Large intestine (tissue), 12 donors: ENCODE measurements at places on chromosomes 2 and 18.
A peak's percentile ranks its signal among the peaks of the same experiment; 100 is the strongest.

DNA sequence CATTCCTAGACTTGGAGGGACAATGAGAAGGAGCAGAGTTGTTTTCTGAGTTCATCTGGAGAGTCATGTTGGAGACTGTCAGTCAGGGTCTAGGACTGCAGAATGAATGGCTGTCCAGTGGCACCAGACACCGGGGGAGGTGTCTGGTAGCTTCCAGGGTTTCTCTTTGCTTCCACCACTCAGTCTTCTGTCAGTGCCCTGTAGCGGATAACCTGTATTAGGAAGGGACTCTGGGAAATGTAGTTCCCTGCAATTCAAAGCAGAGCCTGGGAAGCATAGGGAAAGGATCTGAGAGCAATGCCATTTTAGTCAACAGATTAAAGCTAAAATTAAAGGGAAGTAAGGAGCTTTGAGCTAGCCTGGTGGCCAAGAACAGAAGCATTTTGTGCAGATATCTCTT lies 257.9 kb downstream of the THSD7B start:
- DNase-seq, result no peak

GRCh38 chr2:61288070-61288841 lies 126.3 kb downstream of the C2orf74 start:
- DNase-seq, result no peak

DNA sequence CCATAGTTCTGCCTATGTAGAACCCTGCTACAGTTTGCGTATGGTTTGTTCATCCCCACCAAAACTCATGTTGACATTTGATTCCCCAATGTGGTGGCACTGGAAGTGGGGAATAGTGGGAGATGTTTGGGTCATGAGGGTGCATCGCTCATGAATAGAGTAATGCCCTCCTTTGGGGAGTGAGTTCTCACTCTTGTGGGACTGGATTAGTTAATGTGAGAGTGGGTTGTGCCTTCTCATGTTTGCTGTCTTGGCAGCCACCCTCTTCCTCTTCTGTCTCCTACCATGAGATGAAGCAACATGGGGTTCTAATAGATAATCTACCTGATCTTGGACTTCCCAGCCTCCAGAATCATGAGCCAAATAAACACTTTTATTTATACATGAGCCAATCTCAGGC lies 237.2 kb upstream of the APCDD1 start:
- DNase-seq, result no peak

DNA sequence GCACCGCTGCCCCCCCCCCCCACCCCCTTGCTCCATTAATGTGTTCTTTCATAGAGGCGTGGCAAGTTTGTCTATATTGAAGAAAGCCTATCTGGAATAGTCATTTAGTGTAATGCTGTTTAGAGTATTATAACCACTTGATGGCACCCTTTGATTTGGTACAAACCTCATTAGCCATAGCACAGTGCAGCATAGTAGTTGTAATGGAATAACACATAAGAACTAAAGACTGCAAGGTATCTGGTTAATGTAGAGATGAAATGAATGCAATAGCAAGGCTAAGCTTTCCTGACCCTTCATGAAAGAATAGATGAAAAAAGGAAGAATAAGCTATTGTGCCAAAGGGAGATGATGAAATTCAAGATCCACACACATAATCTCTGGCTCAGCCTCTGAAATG lies 81.9 kb downstream of the EHBP1 start:
- peak; percentile 26 for DNase-seq

DNA sequence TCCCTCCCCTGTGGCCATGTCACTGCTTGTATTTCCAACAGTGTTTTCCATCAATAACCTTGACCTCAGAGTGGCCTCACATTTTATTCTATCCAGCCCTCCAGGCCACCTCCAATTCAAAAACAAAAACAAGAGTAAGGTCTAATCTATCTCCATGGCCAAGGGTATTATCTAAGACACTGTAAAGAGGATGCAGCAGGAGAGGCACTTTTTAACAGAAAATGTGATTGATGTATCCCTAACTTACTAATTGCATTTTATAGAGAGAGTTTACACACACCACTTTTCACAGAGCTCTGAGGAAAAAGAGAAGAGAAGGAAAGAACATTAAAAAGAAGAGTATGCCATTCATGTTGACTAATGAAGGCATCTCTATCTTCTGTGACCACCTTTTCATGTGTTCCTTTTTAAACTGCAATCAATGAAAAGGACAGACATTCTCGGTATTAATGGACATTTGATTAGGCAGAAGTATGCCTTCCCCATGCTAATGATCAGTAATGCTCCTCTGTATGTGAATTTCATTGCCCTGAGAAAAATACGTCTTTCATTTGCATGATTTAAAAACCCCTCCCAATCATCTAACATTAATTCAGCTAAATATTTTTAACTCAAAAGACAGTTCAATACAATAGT lies 653.3 kb upstream of the POU3F3 start:
- DNase-seq, result no peak

GRCh38 chr18:62603979-62604378 lies 81.2 kb downstream of the ZCCHC2 start:
- no peak for DNase-seq

GRCh38 chr2:167822690-167823465 lies 424.5 kb downstream of the STK39 start:
- DNase-seq, result no peak

DNA sequence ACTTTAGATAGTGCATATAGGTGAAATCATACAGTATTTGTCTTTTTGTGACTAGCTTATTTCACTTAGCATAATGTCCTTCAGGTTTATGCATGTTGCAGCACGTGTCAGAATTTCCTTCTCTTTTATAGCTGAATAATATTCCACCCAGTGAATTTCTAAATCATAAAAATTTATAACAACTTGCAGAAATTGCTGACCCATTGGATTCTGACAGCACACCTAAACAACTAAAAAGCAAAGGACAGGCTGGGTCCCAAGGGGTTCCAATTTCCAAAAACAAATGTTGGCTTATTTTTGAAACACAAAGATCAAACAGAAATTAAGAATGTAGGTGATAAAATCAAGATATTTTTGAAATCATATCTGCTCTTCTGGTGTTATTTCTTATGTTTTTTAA lies 86.5 kb upstream of the ACKR3 start:
- DNase-seq, result no peak

DNA sequence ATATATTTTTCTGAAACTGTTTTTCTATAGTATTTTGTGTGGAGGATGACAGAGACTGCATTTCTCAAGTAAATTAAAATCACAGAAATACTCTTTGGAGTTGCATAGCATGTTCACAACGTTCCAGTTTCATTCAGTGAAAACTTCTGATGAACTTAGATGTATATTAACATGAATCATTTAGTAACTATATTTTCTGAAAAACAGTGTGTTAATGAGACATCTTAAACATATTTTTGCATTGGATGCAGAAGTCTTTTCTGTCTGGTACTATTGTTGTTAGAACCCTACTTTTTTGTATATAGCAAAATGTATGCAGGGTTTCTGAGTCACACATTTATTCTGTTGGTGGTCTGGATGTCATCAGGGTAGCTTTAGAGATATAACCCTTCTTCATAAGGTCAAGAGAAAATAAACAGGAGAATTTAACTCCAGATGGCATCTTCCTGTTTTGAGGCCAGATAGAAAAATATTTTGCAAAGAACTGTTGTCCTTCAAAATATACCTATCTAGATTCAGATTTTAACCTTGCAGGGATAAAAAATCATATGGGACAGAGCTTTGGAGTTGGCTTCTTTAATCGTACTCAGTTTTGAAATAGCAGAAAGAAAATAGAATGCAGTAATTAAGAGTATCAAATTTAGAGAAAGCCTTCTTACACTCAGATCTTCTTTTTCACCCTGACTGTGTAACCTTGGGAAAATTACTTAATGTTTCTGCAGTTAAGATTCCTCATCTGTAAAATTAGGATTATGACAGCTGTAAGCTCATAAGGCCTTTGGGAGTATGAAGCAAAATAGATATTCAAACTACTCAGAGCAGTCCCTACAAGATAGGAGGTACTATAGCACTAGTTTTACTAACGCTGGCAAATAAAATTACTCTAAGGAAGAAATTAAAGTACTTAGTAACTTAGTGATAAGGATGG lies 5.3 kb downstream of the COL3A1 start:
- no peak for DNase-seq

GRCh38 chr18:7844418-7844817 lies 277.3 kb downstream of the PTPRM start:
- DNase-seq, result no peak
